Stimulated activated naive CD4-positive, alpha-beta T cell (primary cell): ENCODE measurements at places on chromosomes 1 and 21.
A peak's percentile ranks its signal among the peaks of the same experiment; 100 is the strongest.

- DNase-seq = no peak
Observed at GRCh38 chr1:148353461-148354283, 129.4 kb downstream of the PPIAL4G start.

DNA sequence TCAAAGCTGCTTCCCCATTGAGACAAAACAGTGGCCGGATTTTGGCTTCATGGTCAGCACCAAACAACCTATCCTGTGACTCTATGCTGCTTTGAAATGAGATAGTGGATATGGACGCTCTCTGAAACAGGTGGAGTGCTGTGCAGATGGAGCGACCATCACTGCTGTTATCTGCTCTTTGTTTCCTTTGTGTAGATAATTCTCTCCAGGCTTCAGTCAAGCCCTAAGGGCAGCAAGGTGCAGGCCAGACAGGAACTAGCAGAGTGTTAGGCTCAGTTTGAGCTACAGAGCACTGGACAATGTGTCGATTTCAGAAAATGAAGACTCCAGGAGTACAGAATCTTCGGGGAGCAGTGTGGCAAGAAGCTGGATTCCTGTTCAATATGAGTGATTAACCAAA, 4.8 kb upstream of the IRF6 start:
- DNase-seq = no peak

DNA sequence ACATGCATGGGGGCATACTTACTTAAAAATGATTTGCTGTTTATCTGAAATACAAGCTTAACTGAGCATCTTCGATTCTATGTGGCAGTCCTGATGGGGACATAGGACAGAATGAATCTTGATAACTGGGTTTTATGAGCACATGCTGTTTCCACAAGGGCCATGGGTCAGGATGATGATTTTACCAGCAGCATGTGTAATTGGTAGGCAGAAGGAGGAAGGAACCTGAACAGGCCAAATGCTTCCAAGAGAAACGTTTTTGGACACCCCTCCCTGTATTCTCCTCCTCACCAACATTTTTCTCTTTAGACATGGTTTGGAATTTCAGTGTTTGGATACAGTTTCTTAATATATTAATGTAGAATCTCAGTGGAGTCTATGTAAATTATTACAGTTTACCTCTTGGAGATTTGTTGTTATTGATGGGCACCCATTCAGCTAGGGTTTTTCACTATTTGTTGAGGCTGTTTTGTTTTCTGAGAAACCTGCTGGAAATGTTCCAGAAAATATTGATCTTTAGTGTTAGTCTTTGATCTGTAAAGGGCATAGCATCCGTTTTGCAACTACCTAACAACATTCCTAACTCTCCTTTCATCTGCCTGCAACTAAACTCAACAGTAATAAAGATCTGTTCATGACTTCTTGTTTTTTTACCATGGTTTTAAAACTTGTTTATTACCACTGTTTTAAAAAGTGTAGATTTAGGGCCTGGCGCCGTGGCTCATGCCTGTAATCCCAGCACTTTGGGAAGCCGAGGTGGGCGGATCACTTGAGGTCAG, 42.0 kb downstream of the TBCE start:
- DNase-seq = no peak

GRCh38 chr1:17437580-17438317, 1.7 kb downstream of the RCC2 start:
- DNase-seq = peak; percentile 66

DNA sequence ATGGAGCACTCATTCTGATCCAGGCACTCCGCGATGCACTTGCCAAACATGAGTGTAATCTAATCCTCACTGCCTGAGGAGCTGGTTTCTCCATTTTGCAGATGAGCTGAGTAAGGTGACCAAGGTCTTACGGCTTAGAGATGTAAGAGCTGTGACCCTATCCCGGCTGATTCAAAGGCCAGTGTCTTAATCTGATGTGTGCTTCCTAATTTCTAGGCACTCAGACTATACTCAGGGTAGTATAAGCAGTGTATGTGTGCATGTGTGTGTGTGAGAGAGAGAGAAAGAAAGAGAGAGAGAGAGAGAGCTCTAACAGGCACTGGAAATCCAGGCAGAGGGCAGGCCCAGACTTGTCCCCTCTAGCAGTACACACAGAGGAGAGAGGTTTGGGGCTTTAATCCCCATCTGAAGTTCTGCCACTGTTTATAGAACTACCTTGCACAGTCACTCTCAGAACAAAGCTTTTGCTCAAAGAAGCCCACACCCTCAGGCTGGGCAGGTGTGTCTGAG, 188.2 kb downstream of the ZBTB18 start:
- DNase-seq = no peak

- DNase-seq = peak; percentile 19
Observed at GRCh38 chr1:101257500-101258325, 20.9 kb downstream of the S1PR1 start.

DNA sequence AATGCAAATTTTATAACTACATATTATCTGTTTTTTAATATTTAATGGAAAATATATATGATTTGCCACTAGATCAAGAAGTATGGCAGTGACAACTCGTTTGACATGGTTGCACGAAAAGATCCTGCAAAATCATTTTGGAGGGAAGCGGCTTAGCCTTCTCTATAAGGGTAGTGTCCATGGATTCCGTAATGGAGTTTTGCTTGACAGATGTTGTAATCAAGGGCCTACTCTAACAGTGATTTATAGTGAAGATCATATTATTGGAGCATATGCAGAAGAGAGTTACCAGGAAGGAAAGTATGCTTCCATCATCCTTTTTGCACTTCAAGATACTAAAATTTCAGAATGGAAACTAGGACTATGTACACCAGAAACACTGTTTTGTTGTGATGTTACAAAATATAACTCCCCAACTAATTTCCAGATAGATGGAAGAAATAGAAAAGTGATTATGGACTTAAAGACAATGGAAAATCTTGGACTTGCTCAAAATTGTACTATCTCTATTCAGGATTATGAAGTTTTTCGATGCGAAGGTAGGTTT, 556 bp downstream of the IFI44 start:
- no peak for DNase-seq

DNA sequence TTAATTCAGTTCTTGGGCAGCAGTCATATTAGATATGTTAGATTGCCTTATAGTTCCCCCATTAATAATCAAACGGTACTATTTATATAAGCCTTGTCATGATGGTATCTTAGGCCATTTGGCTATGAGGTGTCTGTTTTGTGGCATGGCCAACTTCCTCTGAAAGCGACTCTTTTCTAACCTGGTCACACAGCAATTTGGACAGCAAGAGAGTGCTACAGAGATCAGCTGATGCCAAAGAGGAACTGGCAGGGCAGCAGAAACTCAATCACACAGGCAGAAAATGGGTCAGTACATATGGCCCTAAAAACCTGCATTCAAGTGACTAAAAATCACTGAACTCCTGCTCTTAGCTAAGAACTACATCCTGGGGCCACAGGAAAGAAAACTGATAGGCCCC, 13.4 kb upstream of the MUTYH start:
- DNase-seq = no peak
